Activated CD8-positive, alpha-beta T cell treated with anti-CD3 and anti-CD28 coated beads, Interleukin-2, amount 10 ng/mL, durations not matched to agents 7 days and 5 days (primary cell): ENCODE measurements at places on chromosomes 11 and 22. TPM values are rescaled to one million over a fixed set of nuclear protein-coding genes. Genes with fewer than 3 reads are reported as not detected.

DNA sequence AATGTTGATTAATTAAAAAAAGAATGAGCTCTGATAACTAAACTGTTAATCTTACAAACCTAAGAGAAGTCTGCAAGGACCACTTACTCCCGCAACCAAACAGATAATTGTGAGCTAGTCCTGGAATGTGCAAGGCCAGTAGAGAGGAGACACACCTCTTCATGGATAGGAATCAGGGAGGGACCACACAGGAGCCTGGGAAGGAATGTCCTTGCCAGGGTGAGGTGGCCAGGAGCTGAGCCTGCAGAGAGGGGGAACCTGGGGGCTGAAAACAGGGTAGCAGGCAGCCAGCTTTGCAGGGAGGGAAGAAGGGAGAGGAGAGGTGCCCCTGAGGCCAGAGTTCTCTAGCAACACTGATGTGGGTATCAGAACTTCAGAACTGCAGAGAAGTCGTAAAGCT, 9.4 kb upstream of the NLRP10 start:
- no peak for DNase-seq

Gene FLRT1
- not detected for total RNA-seq

DNA sequence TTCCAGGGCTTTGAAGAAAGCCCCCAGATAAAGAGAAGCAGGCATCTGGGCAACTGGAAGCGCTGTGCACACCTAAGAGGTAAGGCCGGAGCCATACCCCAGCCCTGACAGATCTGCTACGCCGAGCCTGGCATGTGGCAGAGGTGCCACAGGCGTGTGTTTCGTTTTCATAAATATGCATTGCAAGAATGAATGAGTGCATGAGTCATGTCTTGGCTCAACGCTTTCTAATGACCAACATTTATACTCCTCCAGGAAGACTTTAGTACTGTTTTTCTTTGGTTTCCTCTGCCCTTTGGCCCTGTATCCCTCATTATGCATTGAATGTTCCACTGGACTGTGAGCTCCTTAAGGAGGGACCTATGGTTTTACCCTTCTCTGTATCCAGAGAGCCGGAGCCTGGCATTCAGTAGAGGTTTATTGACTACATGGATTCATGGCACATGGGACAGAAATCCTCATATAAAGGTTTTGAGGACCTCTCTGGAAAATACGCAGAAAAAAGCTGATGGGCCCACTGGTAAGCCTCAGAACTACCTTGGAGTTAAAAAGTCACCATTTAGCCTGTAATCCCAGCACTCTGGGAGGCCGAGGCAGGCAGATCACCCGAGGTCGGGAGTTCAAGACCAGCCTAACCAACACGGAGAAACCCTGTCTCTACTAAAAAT, 38.9 kb upstream of the CSNK2A3 start:
- DNase-seq, result no peak

DNA sequence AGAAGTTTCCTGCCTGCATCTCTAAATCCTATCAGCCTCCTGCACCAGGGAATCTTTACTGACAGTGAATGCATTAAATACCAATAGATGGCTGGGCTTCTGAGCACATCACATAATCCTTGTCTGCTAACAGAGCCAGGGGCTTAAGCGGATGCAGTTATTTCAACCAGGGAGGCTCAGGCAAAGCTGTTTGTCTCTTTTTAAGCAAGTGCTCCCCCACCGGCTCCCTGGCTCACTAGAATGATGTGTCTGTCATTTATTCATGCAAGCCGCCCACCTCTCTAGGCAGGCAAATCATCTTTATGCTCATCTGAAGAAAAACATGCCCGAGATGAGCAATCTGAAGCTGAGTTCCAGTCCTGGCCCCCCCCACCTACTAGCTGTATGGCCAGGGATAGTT, 182.3 kb downstream of the TENM4 start:
- DNase-seq, result no peak

DNA sequence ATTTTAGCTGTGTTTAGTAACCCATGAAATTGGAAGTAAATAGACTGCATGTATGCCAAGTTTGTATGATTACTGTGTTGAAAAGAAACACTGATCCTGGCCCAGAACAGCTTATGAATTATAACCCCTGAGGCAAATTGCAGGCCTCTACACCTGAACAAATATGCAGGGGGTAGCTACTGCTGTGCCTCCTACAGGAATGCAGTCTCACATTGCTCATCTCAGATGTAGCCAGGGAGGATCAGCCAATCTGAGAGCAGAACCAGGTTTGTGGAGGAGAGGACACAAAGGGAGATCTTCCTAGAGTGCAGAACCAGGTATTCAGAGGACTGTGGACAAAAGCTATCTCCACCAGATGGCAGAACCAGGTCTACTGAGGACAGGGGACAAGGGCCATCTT, 442.2 kb upstream of the DDI1 start:
- DNase-seq, result no peak

GRCh38 chr11:131474947-131475346, 104.5 kb downstream of the NTM start:
- no peak for DNase-seq

GRCh38 chr11:44326615-44327475, 16.9 kb upstream of the ALX4 start:
- no peak for DNase-seq

Gene CDHR5
- total RNA-seq, result not detected

DNA sequence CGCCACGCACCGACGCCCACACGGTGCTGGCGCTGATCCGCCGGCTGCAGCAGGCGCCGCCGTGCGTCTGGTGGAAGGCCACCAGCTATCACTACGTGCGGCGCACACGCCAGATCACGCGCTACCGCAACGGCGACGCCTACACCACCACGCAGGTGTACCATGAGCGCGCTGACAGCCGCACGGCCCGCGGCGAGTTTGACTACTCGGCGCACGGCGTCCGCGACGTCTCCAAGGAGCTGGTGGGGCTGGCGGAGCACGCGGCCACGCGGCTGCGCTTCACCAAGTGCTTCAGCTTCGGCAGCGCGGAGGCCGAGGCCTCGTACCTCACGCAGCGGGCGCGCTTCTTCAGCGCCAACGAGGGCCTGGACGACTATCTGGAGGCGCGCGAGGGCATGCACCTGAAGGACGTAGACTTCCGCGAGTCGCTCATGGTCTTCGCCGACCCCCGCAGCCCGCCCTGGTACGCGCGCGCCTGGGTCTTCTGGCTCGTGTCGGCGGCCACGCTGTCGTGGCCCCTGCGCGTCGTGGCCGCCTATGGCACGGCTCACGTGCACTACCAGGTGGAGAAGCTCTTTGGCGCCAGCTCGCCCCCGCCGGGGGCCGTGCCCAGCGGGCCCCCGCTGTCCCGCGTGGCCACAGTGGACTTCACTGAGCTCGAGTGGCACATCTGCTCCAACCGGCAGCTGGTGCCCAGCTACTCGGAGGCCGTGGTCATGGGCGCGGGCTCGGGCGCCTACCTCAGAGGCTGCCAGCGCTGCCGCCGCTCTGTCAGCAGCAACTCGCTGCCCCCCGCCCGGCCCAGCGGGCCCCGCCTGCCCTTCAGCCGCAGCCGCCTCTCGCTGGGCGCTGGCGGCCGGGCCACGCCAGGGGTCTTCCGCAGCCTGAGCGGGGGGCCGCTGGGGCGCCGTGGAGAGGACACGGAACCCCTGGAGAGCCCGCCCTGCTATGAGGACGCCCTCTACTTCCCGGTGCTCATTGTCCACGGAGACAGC, 3.2 kb downstream of the TMEM151A start:
- DNase-seq, result no peak

GRCh38 chr11:88531831-88532230, 194.3 kb upstream of the CTSC start:
- no peak for DNase-seq

DNA sequence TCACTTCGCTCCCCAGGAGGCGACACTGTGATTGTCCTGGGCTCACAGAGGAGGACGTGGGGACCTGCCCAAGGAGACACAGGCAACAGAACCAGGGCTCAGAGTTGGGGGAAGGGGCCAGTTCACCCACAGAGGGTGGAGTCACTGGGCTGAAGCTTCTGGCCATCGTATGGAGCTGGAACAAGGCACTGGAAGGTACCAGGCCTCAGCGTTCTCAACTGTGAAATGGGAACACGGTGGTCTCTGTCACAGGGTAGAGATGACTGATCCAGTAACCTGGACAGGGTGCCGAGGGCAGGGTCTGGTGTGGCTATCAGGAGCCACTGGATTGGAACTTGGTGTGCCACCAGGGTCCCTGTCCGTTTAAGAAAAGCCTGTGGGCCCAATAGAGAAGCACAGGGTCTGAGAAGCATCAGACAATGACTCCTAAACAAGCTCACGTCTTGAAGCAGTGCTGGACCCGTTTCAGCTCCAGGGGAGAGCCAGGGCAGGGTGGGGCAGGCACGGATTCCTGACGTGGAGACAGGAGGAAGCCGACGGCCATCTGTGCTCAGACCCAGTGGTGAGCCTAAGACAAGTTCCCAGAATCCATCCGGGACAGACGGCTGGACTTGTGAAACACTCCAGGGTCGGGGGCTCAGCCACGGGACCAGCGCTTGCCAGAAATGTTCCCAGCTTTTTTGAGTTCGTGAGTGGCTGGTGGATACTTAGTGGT, 25.0 kb upstream of the KCNQ1OT1 start:
- DNase-seq, result no peak

Gene KLHDC7B
- total RNA-seq, result 12.0 TPM

Gene CRYBB3
- total RNA-seq, result not detected

Gene THY1
- not detected for total RNA-seq

DNA sequence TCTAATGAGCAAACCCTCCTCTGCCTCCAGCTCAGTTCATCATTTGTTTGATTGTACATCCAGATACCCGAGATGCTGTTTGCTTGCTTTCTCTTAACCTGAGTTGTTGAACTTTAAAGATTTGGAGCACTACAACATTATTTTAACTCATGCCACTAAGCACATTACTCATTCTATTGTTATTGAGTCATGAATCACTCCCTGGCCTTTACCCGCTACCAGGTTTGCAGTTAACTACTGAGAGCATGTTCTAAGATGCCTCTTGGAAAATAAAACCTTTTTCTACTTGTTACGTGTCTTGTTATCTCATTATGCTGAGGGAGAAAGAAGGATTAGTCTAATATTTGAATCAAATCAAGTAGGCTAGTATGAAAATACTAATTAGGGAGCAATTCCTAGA, 720.6 kb upstream of the ANO5 start:
- DNase-seq, result no peak

DNA sequence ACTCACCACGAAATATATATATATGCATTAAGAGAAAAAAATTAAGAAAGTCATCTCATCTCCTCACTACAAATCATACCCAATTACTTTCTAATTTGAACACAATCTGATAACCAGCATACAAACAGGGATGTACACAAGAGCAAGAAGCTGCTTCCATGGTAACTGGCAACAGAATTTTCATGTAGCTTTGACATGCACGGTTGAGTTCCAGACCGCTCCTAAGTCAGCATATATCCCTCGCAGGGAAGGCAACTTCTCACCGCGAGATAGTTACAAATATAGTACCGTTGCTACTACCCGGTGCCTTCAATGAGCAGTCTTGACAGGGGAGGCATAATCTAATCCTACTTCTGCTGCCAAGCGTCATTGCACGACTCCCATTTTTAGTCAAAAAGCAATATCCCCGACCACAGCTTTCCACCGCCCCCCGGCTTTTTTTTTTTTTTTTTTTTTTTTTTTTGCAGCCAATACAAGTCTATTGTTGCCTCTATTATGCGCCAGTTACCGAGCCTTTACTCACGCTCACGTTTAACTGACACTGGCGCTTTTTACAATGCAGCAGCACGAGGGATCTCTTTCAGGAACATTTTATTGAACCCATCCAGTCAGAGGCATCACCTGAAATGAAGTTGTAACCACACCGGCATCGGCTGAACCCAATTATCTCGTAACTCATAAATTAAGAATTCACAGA, 2.2 kb downstream of the CADM1 start:
- no peak for DNase-seq

DNA sequence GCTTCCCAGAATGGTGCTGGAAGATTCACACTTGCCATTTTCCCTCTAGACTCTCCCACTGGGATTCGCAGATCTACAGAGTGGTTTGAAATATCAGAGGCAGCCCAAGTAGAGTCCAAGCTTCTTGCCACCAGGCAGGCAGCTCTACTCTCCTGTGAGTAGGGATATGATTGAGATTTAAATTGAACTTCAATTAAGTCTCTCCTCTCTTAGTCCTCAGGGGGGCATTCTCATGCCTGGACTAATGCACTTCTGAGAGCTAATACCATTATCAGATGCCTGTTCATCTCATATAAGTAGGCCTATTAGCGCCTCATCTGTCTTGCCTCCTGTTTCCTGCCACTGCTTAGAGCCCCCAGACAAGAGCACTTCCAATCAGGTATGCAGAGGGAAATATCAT, 25.5 kb upstream of the AMPD3 start:
- no peak for DNase-seq

- DNase-seq, result no peak
These were observed 88.8 kb downstream of the CD44 start for GRCh38 chr11:35227576-35228327.

DNA sequence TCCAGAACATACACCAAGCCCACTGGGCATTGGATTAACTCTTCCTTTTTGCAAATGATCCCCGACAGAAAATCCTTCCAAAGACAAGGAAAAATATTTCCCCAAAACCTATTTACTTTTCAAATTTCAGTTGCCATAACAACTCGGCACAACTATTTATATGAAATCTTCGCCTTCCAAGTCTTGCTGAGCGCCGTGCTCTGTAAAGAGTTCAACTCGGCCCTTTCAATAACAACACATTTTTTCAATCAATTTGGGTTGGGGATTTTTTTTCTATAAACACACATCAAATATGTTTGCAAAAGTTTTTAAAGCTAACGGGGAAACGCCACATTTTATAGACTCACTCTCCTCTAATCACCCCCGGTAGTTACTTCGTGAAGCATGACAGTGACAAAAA, 333.8 kb downstream of the MN1 start:
- no peak for DNase-seq

DNA sequence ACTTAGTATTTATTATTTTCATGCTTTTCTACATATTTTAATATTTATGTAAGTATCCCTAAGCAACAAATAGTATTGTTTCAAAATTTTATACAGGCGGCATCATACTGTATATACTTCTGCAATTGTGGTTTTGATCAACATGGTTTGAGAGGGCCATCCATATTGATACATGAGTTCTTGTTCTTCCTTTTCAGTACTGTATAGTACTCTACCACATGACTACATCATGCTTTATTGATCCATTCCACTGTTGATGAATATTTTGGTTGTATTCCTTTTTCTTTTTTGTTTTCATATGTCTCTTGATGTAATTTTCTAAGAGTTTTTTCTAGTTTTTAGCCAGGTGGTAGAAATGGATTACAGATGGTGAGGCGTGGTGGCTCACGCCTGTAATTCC, 40.1 kb downstream of the SLC35F2 start:
- DNase-seq, result no peak
